Gastrocnemius medialis (tissue), 4 donors: ENCODE measurements at places on chromosomes 7 and 10. TPM values are rescaled to one million over a fixed set of nuclear protein-coding genes. Genes with fewer than 3 reads are reported as not detected.

The STAG3 gene
- total RNA-seq: 5.5 TPM

The AKR1C3 gene
- 157 TPM for total RNA-seq

The HOXA5 gene
- 7.0 TPM for total RNA-seq

The TLX1 gene
- not detected for total RNA-seq

The PALD1 gene
- total RNA-seq: 4.1 TPM

The ATG9B gene
- total RNA-seq: 0.31 TPM

The POLR2J2 gene
- 0.59 TPM for total RNA-seq

The HMX3 gene
- not detected for total RNA-seq

The ZNF503 gene
- total RNA-seq: 1.7 TPM

The LIPN gene
- total RNA-seq: not detected

The GPR15LG gene
- total RNA-seq: not detected

The CNPY4 gene
- total RNA-seq: 2.3 TPM

The ADCY1 gene
- 0.42 TPM for total RNA-seq

The SFTPA1 gene
- total RNA-seq: not detected

The GJD4 gene
- not detected for total RNA-seq

The IRF5 gene
- total RNA-seq: 2.3 TPM

The DIP2C gene
- total RNA-seq: 60.0 TPM

The EGFR gene
- 28.0 TPM for total RNA-seq

The SORCS1 gene
- 0.24 TPM for total RNA-seq

The BUD23 gene
- total RNA-seq: 119 TPM

The KIFBP gene
- total RNA-seq: 41.3 TPM

The RSPH10B2 gene
- 0.09 TPM for total RNA-seq

The LAMB1 gene
- total RNA-seq: 18.8 TPM

The FAM25C gene
- not detected for total RNA-seq

The SVOPL gene
- total RNA-seq: not detected

The THSD7A gene
- 0.36 TPM for total RNA-seq

The PGAM2 gene
- total RNA-seq: 355 TPM

The ADAM8 gene
- 0.90 TPM for total RNA-seq

The HOXA13 gene
- total RNA-seq: 2.1 TPM

The SKIDA1 gene
- not detected for total RNA-seq

The CDH23 gene
- 1.6 TPM for total RNA-seq

The CLDN4 gene
- total RNA-seq: 0.61 TPM

The SMKR1 gene
- total RNA-seq: not detected

The FANK1 gene
- total RNA-seq: 0.61 TPM

The GIMAP2 gene
- total RNA-seq: 2.2 TPM

The ANKRD7 gene
- not detected for total RNA-seq

The AKR1B1 gene
- 87.3 TPM for total RNA-seq

The SERPINE1 gene
- total RNA-seq: 5.9 TPM

The CAV2 gene
- total RNA-seq: 12.7 TPM
